ENCODE measurements at places on chromosomes 12 and 14.

DNA sequence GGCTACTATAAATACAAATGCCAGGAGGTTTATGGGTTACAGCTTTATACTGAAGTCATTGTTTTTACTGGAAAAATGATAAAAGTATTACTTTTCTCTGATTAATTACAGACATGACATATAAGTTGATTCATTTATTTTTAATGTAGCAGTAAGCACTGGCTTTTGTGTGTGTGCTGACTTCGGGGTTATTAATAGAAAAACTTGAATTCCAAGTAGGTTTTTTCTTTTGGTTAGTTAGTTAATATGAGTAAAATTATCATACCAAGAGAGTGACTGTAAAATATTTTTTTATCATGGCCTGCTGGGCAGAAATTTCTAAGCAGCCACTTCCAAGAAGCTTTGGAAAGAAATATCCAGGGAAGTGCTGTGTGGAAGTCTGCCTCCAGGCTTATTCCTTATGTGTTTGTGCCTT, 56.4 kb downstream of the IFT81 start:
- DNase-seq = no peak

GRCh38 chr12:3667485-3667884, 85.4 kb downstream of the CRACR2A start:
- no peak for DNase-seq

- DNase-seq = peak; percentile 19
Observed at GRCh38 chr12:131755305-131756113, 44.6 kb downstream of the SFSWAP start.

DNA sequence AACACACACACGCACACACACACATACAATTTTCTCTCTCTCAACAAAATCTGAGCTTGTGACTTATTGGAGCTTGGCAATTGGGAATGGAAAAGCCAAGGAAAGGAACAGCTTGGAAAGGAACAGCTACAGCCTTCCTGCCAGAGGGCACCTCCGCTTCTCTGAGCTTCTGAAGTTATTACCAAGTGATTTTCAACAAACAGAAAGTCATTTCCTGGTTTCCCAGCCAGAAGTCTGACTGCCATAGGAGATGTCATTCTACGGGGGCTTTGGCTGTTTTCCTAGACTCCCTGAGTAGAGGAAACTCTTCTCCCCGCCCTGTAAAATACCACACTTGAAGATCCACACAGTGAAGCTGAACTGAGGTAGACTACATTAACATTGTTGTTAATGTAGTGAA, 198.3 kb downstream of the CFAP54 start:
- DNase-seq = no peak

GRCh38 chr12:30508205-30508967, 187.3 kb downstream of the IPO8 start:
- no peak for DNase-seq

- no peak for DNase-seq
Observed at GRCh38 chr12:100187857-100188519, 12.6 kb upstream of the ACTR6 start.

- no peak for DNase-seq
Observed at GRCh38 chr12:26292596-26292995, 97.2 kb downstream of the SSPN start.

GRCh38 chr12:1562813-1563407, 31.5 kb downstream of the FBXL14 start:
- no peak for DNase-seq

Data from eye (tissue), 1 donor.